Activated CD4-positive, alpha-beta memory T cell treated with anti-CD3 and anti-CD28 coated beads for 36 hours (primary cell): ENCODE measurements at places on chromosomes 6 and 20. TPM values are rescaled to one million over a fixed set of nuclear protein-coding genes. Genes with fewer than 3 reads are reported as not detected.

DNA sequence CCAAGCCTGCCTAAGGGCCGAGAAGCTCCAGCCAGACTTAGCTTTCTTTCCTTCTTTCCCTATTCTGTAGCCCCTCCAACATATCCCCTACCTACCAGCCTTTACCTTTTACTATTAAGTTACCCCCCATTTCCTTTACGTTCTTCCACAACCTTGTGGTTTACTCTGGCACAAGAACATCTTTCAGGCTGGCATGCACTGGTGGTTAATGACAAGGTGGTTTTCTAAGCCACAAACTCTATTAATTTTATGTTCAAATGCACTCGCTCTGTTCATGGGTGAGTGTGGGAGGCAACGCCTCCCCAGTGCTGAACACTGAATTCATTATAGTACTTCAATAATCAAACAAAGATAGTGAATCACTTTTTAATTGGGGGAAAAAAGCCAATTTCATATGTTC is 64.4 kb downstream of the TRERF1 start:
- DNase-seq, result peak; percentile 55
- peaks cover 4% of the 10 kb centered on the region for H3K36me3 ChIP-seq
- peaks cover 93% of the 10 kb centered on the region for H3K4me1 ChIP-seq
- no peaks in the 10 kb centered on the region for H3K27me3 ChIP-seq

GRCh38 chr6:47440719-47441118 is 36.9 kb upstream of the CD2AP start:
- DNase-seq, result no peak
- no peaks in the 10 kb centered on the region for H3K4me1 ChIP-seq
- no peak overlapping the region for H3K27ac ChIP-seq
- H3K4me3 ChIP-seq, result no peak overlapping the region
- H3K36me3 ChIP-seq, result no peaks in the 10 kb centered on the region

- no peaks in the 10 kb centered on the region for H3K36me3 ChIP-seq
- no peak overlapping the region for H3K4me3 ChIP-seq
Observed at GRCh38 chr20:10863337-10864060, 189.7 kb upstream of the JAG1 start.

MATN4 gene
- 0.70 TPM for total RNA-seq

MYLK2 gene
- 0.43 TPM for total RNA-seq
